ENCODE measurements at places on chromosomes 11 and 22.
A peak's percentile ranks its signal among the peaks of the same experiment; 100 is the strongest.

DNA sequence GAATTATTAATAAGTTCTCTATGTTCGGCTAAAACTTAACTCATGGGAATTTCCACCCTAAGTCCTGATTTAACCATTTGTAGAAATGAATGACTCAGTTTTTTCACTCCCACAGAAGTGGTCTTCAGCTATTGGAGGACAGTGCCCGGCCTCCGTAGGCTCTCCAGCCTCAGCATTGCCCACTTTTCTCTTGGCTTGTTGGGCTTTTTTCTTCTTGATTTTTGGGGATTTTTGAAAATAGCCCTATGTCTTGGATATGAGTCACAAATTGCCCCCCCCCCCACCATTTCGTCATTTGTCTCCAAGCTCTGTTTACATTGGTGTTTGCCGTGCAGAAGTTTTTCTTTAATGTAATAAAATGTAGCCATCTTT, 66.7 kb downstream of the PACS1 start:
- DNase-seq = no peak

GRCh38 chr11:120696597-120697218, 185.2 kb downstream of the GRIK4 start:
- DNase-seq = no peak

DNA sequence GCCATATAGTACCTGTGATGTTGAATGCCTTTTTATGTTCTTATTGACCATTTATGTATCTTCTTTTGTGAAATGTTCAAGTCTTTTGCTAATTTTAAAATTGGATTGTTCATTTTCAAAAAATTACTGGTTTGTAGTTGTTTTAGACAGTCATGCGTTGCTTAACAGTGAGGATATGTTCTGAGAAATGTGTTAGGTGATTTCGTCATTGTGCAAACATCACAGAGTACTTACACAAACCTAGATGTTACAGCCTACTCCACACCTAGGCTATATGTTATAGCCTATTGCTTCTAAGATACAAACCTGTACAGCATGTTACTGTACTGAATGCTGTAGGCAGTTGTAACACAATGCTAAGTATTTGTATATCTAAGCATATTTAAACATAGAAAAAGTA, 32.5 kb downstream of the PDE3B start:
- no peak for DNase-seq

- no peak for DNase-seq
Measured at GRCh38 chr11:2480874-2481220, 36.0 kb downstream of the KCNQ1 start.

GRCh38 chr11:111918390-111919256, at the start of gene C11orf52:
TSS of gene C11orf52 (plus strand) at chr11:111918913. CDS start at chr11:111918973, 60 bp downstream.
- peak; percentile 90 for DNase-seq

- DNase-seq = no peak
Measured at GRCh38 chr11:78957476-78958245, 383.0 kb upstream of the NARS2 start.

DNA sequence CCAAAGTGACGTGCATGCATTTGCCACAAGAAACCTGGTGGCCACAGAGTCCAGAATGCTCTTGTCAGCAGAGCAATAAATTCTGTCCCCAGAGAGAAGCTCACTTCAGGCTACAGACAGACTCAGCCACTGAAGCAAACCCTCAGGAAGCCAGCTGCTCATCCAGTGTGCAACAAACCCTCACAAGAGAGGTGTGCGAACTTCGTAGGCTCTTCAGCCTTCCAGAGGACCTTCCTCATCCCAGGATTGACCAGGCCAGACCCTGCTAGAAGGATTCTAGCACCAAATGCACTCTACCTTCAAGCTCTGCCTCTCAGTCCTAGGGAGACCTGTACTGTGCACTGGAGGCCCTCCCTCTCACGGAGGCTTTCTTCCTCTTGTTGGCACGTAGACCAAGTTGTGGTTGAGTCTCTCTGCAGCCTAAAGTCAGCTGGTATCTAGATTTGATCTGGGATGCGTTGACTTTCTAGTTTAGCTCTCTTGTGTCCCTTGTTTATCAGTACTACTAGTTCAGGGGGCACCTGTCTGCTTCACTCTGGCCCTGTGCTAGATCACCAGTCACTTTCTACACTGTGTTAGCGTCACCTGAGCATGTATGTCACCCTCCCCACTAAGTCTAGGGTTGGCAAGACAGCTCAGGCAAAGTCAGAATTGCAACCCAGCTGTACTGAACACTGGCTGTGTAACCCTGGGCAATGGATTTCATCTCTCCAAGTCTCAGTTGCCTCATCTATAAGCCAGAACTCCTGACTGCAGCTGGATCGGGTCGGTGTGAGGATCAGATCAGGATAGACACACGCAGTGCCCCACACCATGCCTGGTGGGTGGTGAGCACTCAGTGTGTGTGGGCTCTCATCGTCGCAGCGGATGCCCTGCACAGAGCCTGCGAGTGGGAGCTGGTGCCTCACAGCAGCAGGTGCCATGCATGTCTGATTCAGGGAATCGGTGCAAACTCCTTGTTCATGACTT, 22.1 kb upstream of the TMPRSS13 start:
- no peak for DNase-seq

DNA sequence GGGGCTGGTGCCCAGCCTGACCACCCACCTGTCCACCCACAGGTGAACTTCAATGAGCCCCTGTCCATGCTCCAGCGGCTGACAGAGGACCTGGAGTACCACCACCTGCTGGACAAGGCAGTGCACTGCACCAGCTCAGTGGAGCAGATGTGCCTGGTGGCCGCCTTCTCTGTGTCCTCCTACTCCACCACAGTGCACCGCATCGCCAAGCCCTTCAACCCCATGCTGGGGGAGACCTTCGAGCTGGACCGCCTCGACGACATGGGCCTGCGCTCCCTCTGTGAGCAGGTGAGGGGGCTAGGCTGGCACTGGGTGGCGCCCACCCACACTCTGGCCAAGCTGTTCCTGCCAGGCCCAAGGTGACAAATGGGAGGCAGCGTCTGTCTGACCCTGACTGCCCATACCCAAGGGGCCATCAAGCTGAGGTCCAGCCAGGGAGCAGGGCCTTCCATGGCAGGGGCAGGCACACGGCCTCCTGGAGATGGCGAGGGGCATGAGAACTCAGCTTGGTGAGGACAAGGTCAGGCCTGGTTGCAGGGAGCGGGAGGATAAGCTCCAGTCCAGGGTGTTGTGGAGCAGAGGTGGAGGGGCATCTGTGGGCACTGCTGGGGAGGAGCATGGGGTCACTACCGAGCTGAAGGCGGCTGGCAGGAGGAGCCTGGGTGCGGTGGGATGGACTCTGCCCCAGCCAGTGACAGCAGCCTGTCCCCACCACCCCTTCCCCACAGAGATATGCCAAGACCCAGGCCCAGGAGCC, 77.7 kb downstream of the MORC2 start:
- DNase-seq = no peak

DNA sequence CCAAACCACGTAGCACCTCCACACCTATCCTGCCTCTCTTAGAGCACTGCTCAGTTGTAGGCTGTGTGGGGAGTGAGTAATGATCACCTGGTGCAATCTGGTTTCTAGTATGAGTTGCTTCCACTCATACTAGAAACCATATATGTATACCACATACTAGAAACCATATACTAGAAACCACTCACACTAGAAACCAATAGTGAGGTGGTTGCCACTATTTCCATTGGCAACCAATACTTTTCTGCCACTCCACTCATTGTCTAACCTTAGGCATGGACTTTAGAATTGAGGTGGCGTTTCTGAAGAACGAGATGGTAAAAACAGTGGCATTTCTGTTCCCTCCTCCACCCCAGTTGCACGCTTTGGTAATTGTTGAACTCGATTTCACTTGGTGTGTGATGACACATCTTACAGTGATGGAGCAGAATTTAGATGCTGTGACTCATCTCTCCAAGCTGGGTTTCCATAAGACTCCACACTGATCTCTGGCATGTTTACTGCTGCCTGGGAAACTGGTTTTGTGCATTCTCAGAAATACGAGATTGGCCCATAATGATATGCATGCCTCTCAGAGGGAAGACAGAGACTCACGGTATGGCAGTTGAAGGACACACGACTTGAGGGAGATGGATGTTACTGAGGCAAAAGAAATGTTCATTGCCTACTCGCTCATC, 82.9 kb downstream of the KIRREL3 start:
- no peak for DNase-seq

DNA sequence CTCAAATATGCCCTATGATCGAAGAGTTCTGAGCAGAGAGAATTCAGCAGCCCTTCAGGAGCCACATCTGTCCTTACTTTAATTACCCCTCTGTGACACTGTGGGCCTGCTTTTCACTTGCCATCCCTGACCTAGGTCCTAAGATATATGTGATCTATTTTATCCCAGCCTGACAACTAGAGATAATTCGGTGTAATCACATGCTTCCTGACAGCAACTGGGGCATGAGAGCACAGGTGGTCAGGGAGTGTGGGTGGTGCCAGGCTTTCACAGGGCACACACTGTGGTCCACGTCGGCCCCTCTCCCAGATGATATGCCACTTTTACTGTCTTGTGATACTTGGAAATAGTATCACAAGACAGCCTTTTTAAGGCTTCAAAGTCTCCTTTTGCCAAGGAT, 3.9 kb downstream of the TUBA8 start:
- DNase-seq = no peak

- no peak for DNase-seq
Measured at GRCh38 chr11:106621484-106621883, 396.8 kb downstream of the GUCY1A2 start.

DNA sequence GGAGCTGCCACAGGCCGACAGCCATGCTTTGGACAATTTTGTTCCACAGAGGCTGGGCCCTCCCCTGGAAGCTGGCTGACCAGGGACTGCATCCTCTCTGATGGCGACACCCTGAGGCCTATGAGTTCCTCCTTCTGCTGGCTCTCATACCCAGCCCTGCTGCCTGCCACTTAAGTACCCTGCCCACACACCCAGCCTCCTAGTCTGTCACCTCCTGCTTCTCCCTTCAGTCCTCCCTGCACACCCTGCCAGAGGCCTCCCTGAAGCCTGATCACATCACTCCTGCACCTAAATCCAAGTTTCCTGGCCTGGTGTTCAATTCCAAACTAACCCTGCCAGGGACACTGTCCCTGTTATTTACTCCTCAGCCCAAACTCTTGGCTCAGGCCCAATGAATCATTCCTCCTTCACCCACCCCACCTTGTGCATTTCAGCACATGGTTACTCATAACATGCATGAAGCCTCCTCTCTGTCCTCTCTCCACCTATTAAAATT, 136.7 kb upstream of the NECTIN1 start:
- DNase-seq = no peak

DNA sequence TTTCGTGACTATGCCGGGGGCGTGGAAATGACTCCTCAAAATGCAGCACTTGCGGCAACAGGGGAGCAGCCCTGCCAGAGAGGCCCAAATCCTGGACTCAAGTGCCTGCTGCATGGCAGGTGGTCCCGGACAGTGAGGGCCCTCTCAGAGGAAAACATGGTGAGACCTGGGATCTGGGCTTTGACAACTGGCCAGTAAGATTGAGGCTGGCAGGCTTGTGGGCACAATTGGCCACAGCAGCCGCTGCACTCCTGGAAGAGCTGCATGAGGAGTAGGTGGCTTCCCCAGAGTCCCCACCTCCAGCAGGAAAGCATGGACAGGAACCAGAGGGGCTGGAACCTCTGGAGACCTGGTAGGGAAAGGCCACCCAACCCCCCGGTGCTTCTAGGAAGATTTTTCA, 13.4 kb downstream of the LINC01488 start:
- DNase-seq = no peak

DNA sequence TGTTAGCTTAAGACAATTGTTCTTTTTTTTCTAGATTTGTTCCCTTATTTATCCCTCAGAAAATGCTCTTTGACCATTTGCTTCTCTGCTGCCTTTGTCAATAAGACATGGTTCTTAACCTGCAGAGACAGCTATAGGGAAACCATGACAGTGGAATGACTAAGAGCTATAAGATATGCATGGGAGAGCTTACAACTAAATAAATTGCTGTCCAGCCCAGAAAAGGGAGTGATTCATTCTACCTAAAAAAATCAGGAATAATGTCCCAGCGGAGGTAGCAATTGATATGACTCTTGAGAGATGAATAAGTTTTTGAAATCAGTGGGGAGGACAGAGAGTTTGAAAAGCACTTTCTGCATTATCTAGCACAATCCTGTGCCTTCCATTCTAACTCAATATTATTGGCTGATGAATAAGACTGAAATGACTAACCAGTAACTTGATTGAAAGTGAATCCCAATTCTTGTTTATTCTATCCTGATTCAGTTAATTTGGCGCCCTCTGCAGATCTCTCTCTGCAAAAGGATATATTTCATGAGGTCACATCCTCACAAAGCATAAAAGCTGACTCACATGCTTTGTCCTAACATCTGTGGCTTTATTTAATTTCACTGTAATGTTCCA, 680.5 kb upstream of the API5 start:
- no peak for DNase-seq

- no peak for DNase-seq
Measured at GRCh38 chr11:108235192-108235591, 12.3 kb downstream of the ATM start.

DNA sequence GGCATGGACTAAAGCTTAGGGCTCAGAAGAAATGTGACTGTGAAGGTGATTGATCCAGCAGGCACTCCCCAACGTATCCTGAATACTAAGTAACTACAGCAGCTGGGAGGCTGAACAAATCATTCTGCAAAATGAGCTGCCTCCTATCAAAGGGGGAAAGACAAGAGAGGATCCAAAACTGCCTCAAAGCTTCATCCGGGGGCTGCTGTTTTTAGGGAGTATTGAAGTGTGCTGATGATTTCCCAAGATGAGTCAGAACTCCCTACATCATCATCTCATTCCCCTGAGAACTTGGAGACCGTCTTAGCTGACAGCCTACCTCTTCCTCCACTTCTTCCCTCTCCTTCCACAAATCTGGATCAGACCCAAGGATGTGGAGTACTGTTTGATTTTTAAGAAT, 108.4 kb upstream of the GRAMD1B start:
- no peak for DNase-seq

- no peak for DNase-seq
Measured at GRCh38 chr22:41369837-41370236, 11.9 kb upstream of the TEF start.

DNA sequence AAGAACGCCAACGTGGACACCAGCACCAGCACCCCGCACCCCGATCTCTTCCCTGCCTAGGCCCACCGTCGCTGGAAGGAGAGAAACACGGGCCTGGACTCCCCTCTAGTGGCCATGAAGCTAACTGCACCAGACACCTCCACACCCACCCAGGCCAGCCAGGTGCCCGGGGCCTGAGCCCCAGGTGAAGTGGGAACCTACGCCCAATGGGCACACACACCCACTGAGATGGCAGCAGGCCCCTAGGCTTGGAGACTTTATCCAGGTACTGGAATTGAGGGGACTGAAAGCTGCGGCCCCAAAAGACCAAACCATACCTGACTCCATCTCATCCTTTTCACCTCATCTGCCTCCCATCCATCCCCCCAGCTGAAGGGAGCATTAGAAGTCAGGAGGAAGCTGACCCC, 81.0 kb downstream of the BUD13 start:
- DNase-seq = peak; percentile 63

DNA sequence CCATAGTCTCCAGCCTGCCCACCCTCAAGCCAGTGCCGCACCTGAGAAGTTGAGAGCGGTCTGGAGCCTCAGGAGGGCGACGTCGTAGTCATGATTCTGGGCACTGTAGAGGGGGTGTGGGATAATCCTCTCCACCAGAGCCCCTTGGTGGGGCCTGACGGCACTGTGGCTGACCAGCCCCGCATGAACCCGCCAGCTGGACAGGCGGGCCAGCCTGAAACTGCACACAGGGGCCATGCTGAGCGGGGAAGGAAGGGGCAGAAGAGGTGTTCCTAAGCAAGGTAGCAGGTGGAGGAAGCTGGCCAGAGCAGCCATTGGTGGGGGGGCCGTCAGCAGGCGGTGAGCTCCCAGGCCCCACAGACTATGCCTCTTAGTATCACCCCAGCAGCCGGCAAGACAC, 13.1 kb downstream of the TMPRSS5 start:
- no peak for DNase-seq

Measured in NCI-H1092 (cell line).